ENCODE measurements at places on chromosomes 12 and 14.

DNA sequence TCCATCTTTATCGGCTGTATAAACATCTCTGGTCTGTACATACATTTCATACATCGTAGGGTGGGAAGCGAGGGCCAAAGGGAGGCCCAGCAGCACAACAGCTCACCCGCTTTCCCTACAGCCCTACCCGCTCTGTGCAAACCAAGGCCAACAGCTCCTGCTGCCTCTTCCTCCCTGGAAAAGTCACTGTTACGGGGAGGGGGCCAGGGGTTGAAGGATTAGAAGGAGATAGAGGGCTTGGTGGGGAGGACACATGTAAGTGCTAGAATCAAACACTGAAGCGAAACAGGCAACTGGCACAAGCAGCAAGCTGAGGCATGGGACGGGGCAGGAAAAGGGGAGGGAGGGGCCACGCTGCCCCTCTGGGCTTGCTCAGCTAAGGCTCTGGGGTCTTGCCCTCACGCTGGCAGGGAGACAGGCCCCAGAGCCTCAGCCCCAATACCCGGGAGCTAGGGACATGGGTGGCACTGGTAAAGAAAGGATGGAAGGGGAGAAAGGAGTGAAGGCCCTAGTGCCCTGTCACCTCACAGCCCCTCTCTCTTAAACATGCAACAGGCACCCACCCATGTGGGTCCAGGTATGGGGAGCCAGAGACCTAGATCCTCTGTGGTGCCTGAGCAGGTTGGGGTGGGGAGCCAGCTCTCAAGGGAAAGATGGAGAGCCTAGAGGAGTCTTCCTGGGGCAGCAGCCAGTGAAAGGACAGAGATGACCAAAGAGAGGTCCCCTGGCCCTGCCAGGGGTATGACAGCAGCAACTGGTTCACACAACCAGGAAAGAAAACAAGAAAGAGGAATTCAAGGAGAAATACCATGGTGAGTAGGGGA is 14.4 kb downstream of the SPRYD3 start:
- no peak for DNase-seq

GRCh38 chr14:59595071-59595470 is 18.5 kb upstream of the CCDC175 start:
- DNase-seq = no peak

DNA sequence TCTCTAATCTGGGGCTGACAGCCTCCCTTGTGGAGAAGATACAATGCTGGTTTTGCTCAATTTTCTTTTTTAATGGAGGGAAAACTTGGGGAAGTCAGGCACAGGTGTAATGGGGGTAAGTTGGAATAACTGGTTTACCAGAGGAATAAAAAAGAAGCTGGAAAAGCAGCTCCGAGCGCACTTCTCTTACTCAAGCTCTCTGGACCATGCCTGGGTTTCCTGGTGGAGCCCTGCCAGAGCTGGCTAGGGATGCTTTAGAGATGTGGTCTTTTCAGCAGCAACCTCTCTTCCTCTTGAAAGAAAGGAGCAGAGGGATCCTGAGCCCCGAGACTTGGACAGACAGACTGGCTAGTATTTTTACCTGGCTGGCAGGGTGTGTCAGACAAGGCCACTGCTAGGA is 3.9 kb upstream of the KCNA5 start:
- DNase-seq = no peak

GRCh38 chr12:113077057-113077858 is 20.7 kb downstream of the DTX1 start:
- DNase-seq = no peak

GRCh38 chr14:101521473-101521915 is 39.8 kb upstream of the DIO3 start:
- no peak for DNase-seq
